Activated T-cell treated with anti-CD3 and anti-CD28 coated beads, Interleukin-2, amount 50 U/mL, for 72 hours (primary cell): ENCODE measurements at places on chromosomes 7 and 10. TPM values are rescaled to one million over a fixed set of nuclear protein-coding genes. Genes with fewer than 3 reads are reported as not detected.

Gene CYP17A1
- not detected for total RNA-seq

Gene CACUL1
- 26.1 TPM for total RNA-seq

Gene HOXA9
- not detected for total RNA-seq

Gene GALNT17
- not detected for total RNA-seq

Gene AKR1B15
- total RNA-seq: not detected

Gene CPXM2
- total RNA-seq: not detected

Gene OR9A2
- total RNA-seq: 0.32 TPM

Gene SEC24C
- 105 TPM for total RNA-seq

Gene OR2A12
- not detected for total RNA-seq

DNA sequence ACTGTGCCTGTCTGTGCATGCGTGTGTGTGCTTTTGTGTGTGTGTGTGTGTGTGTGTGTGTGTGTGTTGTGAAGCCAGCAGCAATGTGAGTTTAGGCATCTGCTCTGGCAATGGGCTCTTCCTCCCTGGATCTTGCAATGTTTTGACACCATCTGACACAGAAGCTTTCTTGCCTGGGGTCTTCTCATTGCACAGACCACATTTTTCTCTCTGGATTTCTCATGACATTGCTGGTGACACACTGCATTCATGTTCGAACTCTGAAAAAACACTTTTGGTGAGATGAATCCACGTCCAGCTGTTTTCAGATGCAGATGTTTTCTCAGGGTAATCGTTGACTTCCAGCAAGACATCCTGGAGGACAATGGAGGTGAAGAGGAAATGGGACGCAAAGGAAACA, 63.0 kb upstream of the FZD8 start:
- H3K27me3 ChIP-seq: no peaks in the 10 kb centered on the region
- H3K27ac ChIP-seq: no peak overlapping the region
- no peak for DNase-seq
- no peaks in the 10 kb centered on the region for H3K36me3 ChIP-seq

DNA sequence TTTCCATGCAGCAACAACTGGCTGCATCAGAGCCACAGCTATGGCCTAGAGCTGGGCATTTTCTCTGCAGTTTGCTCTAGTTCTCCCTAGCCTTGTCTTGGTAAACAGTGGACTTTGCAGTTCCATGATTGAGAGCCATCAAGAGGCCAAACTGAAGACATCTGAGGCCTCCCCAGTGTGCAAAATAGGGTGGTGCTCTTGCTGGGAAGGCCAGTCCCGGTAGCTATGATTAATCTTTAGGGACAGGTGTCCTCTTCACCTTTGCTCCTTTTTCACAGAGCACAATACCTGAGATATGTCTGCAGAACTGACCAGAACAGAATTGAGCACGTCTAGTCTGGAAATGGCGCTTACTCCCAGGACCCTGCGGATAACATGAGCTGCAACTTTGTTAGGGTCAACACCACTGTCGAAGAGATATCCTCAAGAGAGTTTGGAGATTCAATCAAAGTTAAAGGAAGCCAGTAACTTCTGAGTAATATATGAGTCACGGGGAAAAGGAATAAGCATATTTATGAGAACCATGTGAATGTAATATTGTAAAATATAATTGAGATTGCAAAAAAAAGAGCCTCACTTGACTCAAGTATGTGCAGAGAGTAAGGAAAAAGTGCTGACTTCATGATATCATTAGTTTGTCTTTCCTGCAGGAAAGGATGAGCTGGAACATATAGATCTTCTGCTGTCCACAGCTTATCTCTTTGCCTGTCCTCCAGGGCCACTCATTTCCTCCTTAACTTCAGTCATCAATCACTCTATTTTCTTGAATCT, 76.7 kb downstream of the ANK3 start:
- H3K4me3 ChIP-seq: no peak overlapping the region
- H3K36me3 ChIP-seq: no peaks in the 10 kb centered on the region
- peaks cover 49% of the 10 kb centered on the region for H3K4me1 ChIP-seq
- no peak for DNase-seq

DNA sequence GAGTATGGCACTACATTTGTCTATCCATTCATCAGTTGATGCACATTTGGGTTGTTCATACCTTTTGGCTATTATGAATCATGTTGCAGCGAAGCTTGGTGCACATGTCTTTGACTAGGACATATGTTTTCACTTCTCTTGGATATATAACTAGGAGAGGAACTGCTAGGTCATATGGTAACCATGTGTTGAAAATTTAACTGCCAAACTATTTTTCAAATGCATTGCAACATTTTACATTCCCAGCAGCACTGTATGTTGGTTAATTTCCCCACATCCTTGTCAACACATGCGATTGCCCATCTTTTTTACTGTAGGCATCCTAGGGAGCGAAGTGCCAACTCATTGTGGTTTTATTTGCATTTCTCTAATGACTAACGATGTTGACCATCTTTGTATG, 183.4 kb downstream of the PRKCQ start:
- DNase-seq: no peak
- no peaks in the 10 kb centered on the region for H3K36me3 ChIP-seq
- H3K27ac ChIP-seq: no peak overlapping the region

DNA sequence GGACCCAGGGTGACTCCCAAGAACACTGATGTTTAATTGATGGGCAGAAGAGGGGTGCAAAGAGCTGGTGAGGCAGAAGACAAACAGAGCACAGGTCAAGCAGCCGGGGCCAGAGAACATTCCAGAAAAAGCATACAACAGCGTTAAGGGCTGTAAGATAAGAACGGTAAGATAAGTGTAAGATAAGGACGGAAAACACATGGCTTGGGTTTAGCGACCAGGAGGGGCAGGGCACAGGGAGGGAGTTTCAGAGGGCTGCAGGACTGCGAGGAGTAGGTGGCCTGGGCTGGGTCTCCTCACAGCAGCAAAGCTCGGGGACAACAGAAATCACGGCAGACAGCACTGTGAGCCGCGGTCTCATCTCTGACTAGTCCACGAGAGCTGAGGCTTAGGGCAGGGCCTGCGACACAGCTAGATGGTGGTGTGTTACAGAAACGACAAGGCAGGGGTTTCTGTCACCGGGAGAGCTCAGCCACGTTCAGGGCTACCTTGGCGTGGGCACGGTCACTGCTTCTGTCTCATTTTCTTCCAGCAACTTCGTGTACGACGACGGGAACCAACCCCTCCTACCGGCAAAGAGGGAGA, 24.6 kb downstream of the BRI3 start:
- no peak overlapping the region for H3K4me3 ChIP-seq
- no peaks in the 10 kb centered on the region for H3K36me3 ChIP-seq
- H3K27ac ChIP-seq: no peak overlapping the region
- no peaks in the 10 kb centered on the region for H3K27me3 ChIP-seq
- DNase-seq: no peak
- no peaks in the 10 kb centered on the region for H3K4me1 ChIP-seq

GRCh38 chr7:127731431-127732080, 79.6 kb downstream of the SND1 start:
- no peaks in the 10 kb centered on the region for H3K4me1 ChIP-seq
- DNase-seq: no peak
- H3K4me3 ChIP-seq: no peak overlapping the region
- H3K27ac ChIP-seq: no peak overlapping the region

- H3K27me3 ChIP-seq: peaks cover 27% of the 10 kb centered on the region
- H3K4me1 ChIP-seq: peaks cover 26% of the 10 kb centered on the region
- H3K36me3 ChIP-seq: peaks cover 7% of the 10 kb centered on the region
Measured at GRCh38 chr7:42869131-42870020, 42.5 kb downstream of the C7orf25 start.

GRCh38 chr7:23012908-23013714, 819 bp downstream of the HYCC1 start:
- H3K27ac ChIP-seq: no peak overlapping the region
- H3K4me1 ChIP-seq: peaks cover 10% of the 10 kb centered on the region

- no peak for DNase-seq
- H3K36me3 ChIP-seq: no peaks in the 10 kb centered on the region
- H3K27me3 ChIP-seq: no peaks in the 10 kb centered on the region
- H3K4me1 ChIP-seq: no peaks in the 10 kb centered on the region
- no peak overlapping the region for H3K27ac ChIP-seq
- no peak overlapping the region for H3K4me3 ChIP-seq
Measured at GRCh38 chr7:51950813-51951212, 634.2 kb upstream of the COBL start.

- DNase-seq: peak; percentile 45
- peaks cover 28% of the 10 kb centered on the region for H3K4me1 ChIP-seq
- H3K36me3 ChIP-seq: no peaks in the 10 kb centered on the region
Measured at GRCh38 chr10:79025199-79025832, 43.5 kb upstream of the ZMIZ1 start.

DNA sequence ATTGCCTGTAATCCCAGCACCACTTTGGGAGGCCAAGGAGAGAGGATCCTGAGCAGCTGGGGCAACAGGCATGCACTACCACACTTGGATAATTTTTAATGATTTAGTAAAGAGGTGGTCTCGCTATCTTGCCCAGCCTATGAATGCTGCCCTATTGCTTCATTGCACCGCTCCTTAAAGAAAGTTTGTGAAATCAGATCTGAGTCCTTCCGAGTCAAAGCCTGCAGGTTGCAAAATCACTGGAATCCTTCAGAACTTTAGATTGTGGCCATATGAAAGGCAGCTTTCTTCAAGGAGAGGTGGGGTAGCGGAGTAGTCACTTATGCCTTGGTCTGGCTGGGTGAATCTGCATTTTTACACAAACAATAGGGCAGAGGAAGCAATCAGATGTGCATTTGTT, 166.3 kb downstream of the ARHGAP12 start:
- H3K36me3 ChIP-seq: peaks cover 3% of the 10 kb centered on the region
- peaks cover 31% of the 10 kb centered on the region for H3K4me1 ChIP-seq
- no peaks in the 10 kb centered on the region for H3K27me3 ChIP-seq
- no peak for DNase-seq

GRCh38 chr10:15726042-15726441, 6.3 kb upstream of the ITGA8 start:
- no peak overlapping the region for H3K4me3 ChIP-seq
- H3K4me1 ChIP-seq: no peaks in the 10 kb centered on the region
- DNase-seq: no peak

DNA sequence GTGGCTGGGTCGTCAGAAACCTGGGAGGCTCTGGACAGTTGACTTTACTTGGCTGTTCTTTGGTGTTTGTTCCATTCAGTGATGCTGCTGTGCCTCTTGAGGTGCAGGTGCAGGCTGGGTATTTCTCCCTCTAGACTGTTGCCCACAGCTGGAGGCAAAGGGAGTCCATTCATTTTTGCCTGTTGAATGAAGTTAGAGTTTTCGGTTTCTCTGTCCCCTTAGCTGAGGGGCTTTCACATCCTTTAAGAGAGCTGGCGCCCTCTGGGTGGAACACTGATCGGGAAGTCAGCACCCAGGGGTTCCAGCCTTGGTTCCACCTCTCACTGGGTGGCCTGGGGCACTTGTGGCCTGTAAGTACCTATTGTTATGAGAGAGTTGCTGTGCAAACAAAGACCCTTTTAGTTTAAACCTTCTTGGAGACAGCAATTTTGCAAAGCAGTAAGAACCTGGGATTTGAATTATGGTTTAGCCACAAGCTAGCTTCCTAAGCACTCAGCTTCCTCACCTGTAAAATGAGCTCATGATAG, 67.2 kb downstream of the GRK5 start:
- no peak for DNase-seq
- H3K27me3 ChIP-seq: no peaks in the 10 kb centered on the region
- no peak overlapping the region for H3K4me3 ChIP-seq
- H3K4me1 ChIP-seq: peaks cover 40% of the 10 kb centered on the region

DNA sequence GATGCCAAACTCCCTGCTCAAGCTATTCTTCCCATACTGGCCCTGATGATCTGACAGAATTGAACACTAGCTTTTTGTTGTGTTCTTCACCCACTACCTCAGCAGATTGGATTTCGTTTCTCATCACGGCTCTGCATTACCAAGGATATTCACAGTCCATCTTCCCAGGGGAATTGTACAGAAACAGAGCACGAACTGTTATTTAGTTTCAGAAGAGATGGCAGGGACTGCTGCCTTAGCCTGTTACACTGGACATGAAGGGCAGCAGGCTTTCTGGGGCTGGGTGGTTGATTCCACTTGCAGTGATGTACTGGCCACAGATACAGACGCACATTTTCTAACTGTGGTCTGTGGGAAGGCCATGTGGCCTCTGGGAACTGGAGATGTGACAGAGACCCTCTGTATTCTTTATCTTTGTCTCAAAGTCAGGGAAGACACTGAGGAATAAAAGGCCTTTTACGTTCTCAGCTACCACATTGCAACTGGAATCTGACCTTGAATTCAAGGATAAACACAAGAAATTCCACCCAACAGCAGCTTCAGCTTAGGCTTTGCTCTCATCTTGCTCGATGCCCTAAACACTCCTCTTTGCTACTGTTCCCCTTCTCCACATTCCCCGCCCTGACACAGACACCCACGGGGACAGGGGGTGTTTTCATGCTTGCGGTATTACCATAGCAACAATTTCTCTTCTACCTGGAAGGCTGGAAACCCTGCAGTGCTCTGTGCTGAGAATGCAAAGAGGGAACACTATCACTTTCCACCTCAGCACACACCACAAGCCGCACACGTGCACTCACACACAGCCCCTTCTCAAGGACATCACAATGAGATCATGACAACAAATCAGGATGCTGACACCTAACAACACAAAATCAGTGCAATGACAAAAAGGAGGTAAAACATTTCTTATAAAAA, 81.7 kb downstream of the RNF216 start:
- peaks cover 5% of the 10 kb centered on the region for H3K36me3 ChIP-seq
- peak overlapping the region; percentile 67 for H3K4me3 ChIP-seq
- no peaks in the 10 kb centered on the region for H3K27me3 ChIP-seq
- H3K27ac ChIP-seq: peak overlapping the region; percentile 55

DNA sequence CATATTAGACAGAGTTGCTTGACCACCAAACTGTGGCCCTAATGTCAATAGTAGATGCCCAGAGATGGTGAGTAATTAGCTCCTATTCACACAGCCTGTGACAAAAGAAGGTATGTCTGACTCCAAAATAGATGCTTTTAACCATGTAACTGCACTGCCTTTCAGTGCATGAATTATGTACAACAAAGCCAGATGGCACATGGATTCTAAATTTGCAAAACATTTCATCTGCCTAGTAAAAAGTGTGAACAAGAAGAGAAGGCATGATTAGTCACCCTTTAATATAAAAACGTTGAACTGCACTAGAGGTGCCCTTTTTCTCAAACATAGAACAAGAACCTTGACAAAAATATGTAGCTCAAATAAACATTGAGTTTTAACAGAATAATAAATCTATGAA, 35.5 kb upstream of the PTPRZ1 start:
- H3K4me1 ChIP-seq: no peaks in the 10 kb centered on the region
- H3K36me3 ChIP-seq: no peaks in the 10 kb centered on the region
- no peak overlapping the region for H3K27ac ChIP-seq
- H3K4me3 ChIP-seq: no peak overlapping the region
- no peak for DNase-seq
